ENCODE measurements at places on chromosomes 4 and X.

DNA sequence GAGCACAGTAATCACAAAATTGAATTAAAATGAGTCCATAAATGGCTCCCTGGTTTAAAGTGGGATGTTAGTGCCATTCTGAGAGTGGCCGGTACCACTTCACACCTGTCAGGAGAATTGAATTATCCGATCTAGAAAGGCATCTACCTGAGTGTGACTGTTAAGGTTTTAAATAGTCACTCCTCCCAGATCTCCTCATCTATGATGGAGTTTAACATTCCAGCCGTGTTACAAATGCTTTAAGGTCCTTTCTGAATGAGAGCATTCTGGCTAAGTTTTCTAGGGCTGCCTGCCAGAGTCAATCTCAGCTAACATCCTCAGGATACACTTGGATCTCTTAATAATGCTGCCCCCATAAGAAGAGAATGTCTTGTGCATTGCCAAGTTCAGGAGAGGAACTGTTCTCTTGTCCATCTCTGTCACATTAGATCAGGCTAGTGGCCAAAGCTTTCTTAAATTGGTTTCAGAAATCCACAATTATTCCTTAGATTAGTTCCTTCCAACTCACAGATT, 231.1 kb downstream of the SLC39A8 start:
- no peak for DNase-seq

DNA sequence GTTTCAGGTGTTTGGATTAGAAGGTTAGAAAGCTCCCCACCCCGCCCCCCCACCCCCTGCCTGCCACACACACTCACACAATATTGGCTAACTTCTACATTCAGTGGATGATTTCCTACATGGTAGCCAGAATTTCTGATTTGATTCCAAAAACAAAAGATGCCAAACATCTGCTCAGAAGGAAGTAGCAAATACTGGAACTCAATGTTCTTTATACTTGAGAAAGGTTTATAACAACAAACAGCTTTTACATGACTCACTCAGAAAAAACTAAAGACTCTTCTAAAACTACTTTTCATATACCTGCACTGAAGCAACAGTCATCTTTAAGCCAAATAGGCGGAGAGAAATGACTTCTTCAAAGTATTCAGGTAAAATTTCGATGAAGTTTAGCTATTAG, 750.5 kb upstream of the POU3F4 start:
- no peak for DNase-seq

DNA sequence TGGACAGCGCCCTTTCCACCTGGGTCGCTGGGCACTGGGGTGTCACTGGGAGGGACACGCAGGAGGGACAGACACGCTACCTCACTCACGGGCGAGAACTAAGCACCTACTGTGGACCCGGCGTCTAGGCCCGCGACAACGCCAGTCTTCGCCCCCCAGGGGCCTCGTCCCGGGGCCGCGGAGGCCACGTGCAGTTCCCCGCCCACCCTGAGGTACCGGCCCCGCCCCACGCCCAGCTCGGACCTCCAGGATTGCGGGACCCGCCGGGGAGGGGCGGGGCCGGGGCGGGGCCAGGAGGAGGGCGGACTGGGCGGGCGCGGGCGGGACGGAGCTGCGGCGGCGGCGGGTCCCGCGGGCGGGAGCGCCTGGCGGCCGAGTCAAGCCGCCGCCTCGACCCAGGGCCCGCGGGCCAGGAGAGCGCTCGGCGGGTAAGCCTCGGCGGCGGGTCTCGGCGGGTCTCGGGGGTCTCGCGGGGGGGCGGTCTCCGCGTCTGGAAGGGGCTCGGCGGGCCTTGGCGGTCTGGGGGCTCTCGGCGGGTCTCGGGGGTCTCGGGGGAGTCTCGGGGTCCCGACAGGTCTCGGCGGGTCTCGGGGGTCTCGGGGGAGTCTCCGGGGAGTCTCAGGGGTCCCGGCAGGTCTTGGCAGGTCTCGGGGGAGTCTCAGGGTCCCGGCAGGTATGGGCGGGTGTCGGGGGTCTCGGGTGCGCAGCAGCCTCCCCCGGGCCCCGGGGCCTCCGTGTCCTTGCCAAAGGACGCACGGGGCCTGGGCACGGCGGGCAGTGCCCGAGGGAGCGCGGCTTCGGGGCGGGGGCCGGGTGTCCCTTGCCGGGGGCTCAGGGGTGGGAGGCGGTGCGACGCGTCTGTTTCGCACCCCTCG, at the start of gene SH3BP2:
TSS of gene SH3BP2 (plus strand) at position 375 of the 875 bp plus-strand sequence. CDS start 27,533 bp downstream, outside the sequence.
- DNase-seq: no peak

GRCh38 chr4:188023682-188024081, 28.1 kb downstream of the ZFP42 start:
- DNase-seq: no peak

GRCh38 chrX:49910344-49910743, 12.1 kb upstream of the CLCN5 start:
- DNase-seq: no peak

GRCh38 chr4:163470391-163470790, 3.2 kb downstream of the TKTL2 start:
- DNase-seq: no peak

GRCh38 chr4:139666735-139667281, 1.2 kb downstream of the MGST2 start:
- no peak for DNase-seq

- DNase-seq: no peak
Observed at GRCh38 chr4:88101165-88101564, 57.3 kb downstream of the ABCG2 start.

DNA sequence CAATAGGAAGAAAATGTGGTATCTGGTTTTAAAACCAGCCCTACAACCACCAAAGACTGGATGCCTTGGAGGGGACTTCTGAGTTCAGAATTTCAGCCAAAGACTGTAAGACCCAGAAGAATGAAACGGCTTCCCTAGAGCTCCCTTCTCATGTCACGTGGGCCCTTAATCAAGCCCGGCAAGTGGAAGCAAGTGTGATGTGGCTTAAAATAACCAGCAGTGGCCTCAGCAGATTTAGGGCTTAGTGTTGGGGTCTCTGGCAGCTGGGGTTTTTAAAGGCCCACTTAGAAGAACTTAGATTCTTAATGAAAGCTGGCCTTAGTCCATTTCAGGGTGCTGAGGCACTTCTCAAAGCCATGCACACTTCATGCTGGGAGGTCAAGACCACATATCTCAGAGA, 111.2 kb upstream of the TBC1D9 start:
- no peak for DNase-seq

GRCh38 chr4:76720121-76720520, 177.8 kb downstream of the SOWAHB start:
- no peak for DNase-seq

DNA sequence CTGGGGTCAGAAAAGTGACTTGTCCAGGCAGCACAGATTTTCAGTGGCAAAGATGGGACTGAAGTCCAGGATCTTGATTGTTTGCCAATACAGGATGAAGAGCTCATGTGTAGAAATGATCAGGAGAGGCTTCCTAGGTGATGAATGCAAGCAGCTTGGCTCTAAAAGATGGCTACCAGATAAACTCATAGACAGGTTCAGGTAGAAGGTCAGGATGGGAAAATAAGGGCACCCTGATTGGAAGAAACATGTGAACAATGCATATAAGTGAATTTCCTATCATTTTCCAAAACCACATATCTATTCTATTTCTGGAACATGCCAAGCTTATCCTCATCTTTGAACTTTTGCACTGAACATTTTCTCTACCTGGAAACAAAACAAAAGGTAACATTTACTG, 87.7 kb downstream of the FAM13A start:
- DNase-seq: no peak

GRCh38 chr4:148787831-148788477, 345.7 kb upstream of the NR3C2 start:
- DNase-seq: no peak

DNA sequence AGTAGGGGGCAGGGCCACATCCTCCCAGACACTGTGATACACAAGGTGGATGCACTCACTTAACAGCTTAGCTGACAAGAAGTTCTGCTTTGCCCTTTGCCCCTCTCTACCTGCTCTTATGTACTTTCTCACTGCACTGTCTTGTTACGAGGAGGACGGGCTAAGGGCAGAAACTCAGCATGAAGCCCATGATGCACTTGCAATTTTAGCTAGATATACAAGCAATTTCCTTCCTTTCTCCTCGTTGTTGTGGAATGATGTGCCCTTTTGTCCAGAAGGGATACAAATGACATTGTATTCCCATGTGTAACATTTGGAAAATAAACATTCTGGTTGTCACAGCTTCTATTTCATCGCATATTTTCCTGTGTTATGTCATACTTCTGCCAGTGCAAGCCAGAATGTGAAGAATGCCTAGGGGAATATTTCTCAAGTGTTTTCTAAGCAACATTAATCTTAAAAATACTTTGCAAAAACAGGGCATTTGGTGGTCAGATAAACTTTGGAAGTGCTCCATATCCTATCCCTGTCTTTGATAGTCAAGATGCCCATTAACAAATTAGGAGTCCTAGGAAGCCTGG, 47.2 kb downstream of the MAOA start:
- no peak for DNase-seq

GRCh38 chrX:78592030-78592429, 67.1 kb downstream of the RTL3 start:
- no peak for DNase-seq

DNA sequence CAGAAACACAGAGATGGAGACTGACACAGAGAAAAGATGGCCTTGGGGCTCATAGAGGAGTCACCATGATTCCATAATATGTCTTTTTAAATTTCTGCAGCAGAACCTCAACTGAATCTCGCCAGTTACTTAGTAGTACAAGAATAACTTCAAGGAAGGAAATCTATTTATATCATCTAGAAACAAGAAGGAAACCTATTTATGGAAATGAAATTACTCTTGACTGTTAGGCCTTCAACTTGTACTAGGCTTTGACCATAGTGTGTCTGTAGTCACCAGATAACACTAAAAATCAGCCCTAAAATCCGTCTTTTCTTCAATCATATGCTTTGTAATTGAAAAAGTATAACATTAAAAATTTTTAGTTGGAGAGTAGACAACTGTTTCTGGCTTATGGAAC, 740.4 kb downstream of the TRIML1 start:
- DNase-seq: no peak

- peak; percentile 1 for DNase-seq
Observed at GRCh38 chrX:76253432-76253831, 80.6 kb downstream of the PBDC1 start.

GRCh38 chr4:82479562-82479961, 49.2 kb downstream of the ENOPH1 start:
- no peak for DNase-seq

GRCh38 chrX:148311544-148311943, 188.9 kb upstream of the AFF2 start:
- DNase-seq: no peak

GRCh38 chr4:54268151-54268550, 39.1 kb downstream of the PDGFRA start:
- DNase-seq: no peak

- no peak for DNase-seq
Observed at GRCh38 chrX:8289523-8289922, 118.5 kb upstream of the VCX2 start.

- no peak for DNase-seq
Observed at GRCh38 chr4:84237008-84237407, 262.1 kb downstream of the NKX6-1 start.
